Ecto neural progenitor cell (in vitro differentiated cells): ENCODE measurements at places on chromosomes 12 and 14.

DNA sequence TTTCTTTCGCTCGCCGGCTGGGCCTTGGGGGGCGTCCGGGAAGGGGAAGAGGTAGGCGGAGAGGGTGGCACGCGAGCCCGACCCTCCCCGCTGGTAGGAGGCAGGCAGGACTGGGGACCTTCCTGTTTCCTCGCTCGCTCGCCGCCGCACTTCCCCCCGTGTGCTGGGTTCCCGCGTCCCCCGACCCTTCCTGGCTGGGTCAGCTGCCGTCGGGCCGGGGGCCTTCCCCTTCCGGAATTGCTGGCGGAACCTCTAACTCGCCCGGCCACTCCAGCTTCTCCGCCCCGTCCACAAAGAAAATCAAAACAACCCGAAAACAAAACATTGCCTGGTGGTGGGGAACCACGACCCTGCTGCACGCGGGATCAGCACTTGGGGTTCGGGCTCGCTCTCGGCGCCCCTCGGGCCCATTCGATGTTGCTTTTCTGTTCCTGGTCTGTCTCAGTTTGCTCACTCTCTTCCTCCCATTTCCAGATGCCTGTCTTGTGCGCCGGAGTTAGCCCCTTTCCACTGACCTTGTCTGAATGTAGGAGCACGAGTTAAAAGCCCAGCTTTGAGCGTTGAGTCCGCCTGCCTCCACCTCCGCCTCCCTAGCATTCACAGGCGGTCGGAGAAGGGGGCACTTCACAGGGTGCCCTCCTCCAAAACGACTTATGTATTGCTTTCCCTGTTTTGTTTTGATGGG lies 581 bp downstream of the PAPOLA start:
- no peak for DNase-seq

DNA sequence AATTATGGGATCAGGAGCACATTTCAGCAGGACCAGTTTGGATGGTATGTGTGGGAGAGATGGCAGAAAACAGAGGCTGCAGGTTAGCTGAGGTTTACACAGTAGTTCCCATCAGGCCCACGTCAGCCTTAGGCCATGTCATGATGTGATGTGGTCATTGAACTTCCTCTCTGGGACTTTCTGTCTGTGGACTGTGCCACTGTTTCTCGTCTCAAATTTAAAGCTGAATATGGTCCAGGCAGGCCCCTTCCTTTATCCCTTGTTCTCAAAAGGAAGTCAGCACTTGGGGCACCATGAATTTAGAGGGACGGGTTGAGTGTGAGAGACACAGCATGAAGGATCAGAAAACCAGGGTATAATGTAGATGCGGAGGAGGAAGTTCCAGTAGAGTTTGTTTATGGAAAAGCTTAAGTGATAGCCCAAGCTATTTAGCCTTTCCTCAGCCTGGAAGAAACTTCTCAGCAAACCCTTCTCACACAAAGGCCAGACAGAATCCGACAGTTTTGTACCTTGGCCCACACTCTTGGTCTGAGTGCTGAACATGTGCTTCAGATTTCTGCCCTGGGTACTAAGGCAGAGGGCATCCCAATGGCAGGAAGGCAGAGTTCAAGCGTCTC lies 3.6 kb upstream of the IGFBP6 start:
- DNase-seq: no peak

DNA sequence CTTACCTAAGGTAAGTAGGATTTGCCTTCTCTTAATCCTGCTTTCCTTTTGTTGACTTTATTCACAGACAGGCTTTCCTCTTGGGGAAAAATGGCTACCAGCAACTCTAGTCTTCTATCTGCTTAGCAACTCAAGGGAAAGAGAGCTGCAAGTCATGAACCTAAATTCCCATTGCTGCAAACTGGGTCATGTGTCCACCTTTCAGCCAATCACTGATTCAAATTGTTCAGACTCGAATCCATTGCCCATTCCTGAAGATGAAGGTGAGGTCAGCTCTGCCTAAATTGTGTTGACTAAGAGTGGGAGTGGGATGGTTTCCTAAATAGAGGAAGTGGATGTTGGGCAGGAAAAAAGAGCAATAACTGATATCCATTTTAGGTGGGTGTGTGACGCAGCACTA lies 7.7 kb downstream of the FBXW8 start:
- DNase-seq: no peak

DNA sequence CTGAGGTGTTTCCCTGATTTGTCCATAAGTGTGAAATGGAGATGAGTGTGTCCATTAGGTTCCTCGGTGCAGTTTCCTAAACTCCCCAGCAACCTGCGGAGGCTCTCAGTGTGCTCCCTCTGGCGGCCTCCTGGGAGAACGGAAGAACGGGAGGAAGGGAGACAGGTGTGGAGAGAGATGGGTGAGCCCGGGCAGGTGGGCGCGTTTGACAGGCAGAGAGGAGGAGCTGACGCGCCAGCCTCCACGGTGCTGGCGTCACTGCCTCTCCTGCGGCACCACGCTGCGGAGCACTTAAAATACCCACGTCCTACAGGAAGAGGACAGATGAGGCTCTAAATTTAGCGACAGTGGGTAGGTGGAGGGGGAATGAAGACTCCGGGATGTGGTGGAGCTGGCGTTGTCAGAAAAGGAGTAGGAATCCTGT lies 26.8 kb upstream of the PEX5 start:
- DNase-seq: no peak

GRCh38 chr12:74412606-74413230 lies 124.9 kb upstream of the ATXN7L3B start:
- no peak for DNase-seq
